ENCODE measurements at places on chromosomes 6 and 20.

DNA sequence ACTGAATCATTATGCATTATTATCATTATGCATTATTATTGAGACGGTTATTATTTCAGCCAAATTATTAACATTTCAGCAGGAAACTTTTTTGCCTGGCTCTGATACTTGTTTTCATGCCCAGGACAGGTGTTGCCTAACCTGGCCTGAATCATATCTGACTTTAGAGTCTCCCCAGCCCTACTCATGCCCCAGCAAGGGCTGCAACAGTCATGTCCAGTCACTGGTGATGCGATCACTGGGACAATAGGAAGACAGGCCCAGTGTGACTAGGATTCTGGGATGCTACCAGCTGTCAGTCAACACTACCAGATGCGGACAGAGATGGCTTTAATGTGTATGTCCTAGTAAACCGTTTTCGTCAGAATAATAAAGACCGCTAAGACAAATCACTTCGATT, 285.0 kb downstream of the KHDC1L start:
- no peak for DNase-seq

- DNase-seq, result no peak
These were observed 594.6 kb upstream of the FLRT3 start for GRCh38 chr20:14932040-14932439.

DNA sequence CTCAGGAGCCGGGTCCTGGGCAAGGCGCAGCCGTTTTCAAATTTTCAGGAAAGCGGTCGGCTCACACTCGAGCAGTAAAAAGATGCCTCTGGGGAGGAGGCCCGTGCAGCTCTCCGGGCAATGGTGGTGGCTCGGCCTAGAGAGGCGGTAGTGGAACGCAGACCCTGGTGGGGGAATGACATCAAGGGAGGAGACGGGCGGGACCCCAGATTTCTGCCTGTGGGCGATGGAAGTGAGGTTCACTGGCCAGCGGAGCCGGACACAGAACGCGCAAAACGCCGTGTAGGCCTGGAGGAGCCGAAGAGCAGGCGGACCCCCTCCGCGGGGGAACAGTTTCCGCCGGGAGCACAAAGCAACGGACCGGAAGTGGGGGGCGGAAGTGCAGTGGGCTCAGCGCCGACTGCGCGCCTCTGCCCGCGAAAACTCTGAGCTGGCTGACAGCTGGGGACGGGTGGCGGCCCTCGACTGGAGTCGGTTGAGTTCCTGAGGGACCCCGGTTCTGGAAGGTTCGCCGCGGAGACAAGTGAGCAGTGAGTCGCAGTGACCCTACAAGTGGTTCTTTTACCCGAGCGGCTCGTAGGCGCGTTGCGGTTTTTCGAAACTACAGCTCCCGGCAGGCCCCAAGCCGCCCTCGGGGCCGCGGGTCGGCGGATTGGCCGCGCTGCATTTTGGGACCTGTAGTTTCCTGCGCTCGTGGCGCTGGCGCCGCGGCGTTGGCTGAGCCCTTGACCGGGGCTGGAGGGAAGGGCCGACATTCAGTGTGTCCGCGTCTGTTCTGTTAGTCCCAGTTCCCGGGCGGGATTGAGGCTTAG, at the start of gene RTEL1:
Gene RTEL1, plus strand, starts transcription at position 376 of the 812 bp plus-strand sequence. CDS start 1,091 bp downstream, outside the sequence.
- DNase-seq, result peak; percentile 81

GRCh38 chr6:155077331-155077730, 82.2 kb downstream of the TIAM2 start:
- DNase-seq, result no peak

GRCh38 chr6:83413068-83413467, 17.8 kb downstream of the ME1 start:
- DNase-seq, result no peak

DNA sequence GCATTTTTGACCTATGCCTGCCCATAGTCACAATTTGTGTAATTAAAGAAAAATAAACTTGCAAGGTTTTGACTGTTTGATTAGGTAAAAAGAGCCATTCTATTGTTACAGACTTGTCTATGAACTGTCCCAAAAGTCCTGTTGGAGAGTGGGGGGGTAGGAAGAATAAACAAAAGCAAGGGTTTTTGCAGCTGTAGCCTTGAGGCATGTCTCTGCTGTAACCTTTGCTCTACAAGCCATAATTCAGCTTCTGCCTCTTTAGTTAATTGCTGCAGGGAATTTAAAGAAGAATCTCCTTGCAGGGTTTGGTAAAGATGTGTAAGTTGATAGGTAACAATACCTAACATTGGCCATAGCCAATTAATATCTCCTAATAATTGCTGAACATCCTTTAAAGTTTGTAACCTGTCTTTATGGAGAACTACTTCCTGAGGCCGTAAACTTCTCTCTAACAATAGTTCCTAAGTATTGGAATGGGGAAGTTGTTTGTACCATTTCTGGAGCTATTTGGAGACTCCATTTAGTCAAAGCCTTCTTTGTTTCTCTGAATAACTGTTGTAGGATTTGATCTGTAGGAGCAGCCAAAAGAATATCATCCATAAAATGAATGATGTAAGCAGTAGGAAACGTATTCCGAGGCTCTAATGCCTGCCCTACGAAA, 7.9 kb upstream of the ABHD12 start:
- no peak for DNase-seq

DNA sequence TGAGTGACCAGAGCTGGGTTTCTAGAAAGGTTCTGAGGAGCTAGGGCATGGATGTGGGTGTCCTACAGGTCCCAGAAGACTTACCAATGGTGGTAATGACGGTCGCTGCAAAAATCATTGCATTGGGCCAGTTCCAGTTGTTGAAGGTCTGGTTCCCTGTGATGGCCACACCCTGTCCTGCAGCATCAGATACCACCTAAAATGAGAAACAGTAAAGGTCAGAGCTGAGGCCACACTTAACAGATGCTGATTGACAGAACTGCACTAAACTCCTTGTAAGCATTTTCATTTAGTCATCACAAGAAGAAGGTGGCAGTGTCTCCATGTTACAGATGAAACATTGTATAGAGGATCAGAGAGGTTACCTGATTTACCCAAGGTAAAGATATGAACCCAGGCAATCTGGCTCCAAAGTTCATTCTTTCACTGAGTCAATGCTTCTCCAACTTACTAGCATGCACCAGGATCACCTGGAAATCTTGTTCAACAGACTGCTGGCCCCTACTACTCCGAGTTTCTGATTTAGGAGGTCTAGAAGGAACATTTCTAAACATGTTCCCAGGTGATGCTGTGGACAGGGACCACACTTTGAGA, 33.4 kb downstream of the KCNK5 start:
- DNase-seq, result no peak

GRCh38 chr6:32327103-32327502, 44.6 kb downstream of the TSBP1 start:
- DNase-seq, result no peak

DNA sequence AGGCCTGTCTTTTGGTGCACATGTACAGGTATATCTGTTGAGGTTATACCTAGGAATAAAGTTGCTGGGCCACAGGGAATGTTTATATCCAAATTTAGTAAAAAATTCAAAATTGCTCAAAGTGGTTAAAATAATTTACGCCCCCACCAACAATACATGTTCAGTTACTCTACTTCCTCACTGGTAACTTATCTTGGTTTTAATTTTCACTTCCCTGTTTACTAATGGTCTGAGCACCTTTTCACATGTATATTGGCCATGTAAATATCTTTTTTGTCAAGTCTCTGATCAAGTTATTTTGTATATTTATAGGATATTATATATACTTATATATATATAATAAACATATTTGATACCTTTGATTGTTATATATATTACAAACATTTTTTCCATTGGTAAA, 9.7 kb downstream of the PDE7B start:
- DNase-seq, result no peak

GRCh38 chr6:132333639-132334520, 67.4 kb downstream of the MOXD1 start:
- DNase-seq, result peak; percentile 89

DNA sequence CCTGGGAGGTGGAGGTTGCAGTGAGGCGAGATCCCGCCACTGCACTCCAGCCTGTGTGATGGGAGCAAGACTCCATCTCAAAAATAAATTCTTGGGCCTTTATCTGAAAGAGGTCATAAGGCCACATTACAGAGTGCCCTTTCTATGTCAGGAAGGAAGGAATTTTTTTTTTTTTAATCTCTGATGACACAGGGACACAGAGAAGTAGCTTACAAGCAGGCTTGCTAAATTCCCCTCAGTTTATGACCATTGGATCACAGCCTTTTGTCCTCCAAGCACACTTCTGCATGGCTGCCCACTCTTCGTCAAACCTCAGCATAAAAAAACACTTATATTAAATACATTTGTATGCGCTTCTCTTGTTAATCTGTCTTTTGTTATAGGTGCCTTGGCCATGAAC, 7.5 kb upstream of the IFNGR1 start:
- DNase-seq, result no peak

GRCh38 chr6:145305670-145306069, 429.6 kb downstream of the EPM2A start:
- no peak for DNase-seq

GRCh38 chr20:38730167-38730988, 6.1 kb downstream of the SLC32A1 start:
- DNase-seq, result no peak

- DNase-seq, result no peak
These were observed 5.5 kb downstream of the COL9A3 start for GRCh38 chr20:62822239-62822787.

GRCh38 chr6:109265530-109265929, 116.7 kb downstream of the CD164 start:
- no peak for DNase-seq

DNA sequence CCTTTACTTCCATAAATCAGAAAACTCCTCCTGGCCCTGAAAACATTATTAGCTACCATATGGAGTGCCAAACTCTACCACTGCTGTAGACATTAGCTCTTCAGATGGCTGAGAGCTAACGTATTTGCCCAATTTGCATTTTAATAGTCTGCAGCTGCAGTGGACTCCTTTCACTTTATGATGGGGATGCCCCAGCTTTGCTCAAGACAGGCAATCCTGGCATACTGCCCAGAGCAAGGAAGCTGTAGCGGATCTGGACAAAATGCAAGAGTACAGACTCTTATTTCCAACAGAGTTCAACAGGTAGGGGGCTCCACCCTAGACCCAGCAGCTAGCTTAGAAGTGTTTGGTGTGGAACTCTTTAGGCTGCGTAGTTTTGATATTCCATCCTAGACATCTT, 246.7 kb downstream of the FOXC1 start:
- peak; percentile 50 for DNase-seq

DNA sequence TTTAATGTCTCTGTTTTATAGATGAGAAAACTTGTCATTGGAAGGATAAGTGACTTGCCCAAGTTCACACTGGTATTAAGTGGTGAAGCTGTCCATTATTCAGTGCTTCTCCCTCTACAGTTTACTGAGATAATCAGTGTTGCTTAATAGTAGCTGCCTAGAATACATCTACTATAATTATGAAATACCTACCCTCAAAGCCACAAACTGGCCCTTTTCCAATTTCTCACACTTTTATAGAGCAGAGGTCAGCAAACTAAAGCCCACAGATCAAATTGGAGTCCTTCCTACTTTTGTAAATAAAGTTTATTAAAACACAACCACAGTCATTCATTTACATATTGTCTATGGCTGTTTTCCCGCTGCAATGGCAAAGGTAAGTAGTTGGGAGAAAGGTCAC, 73.5 kb downstream of the EYS start:
- no peak for DNase-seq

DNA sequence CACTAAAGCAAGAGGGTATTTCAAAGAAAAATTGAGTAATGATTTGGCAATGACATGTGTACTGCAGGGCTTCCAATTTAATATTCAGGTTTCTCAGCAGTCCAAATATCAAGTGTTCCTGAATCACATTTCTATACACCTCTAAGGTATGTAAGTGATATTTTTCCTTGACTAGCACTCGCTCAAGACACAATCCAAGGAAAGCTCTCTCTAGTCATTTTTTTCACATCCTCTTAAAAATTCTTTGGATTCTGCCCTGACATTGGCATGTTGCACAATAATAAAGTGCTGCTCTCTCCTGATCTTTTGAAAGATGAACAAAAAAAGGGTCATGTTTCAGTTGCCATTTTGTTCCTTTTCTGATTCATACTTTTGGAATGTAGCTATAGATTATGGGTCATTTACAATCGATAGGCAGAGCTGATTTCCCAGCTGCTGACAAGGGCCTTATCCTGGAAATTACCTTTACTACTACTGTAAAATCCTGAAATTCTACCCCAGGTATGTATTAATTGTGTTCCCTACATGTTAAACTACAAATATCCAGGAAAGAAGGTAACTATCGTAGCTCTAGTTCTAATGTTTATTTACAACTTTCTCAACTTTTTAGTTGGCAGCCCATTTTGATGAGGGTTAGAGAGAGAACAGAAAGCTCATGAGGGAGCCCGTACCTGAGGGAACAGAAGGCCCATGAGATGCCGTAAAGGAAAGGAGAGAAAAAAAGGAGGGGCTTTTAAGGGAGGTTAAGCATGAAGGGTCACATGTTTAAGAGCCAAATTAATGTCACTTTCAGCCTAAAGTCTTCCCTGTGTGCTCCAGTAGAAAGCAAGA, 22.2 kb upstream of the ADGRG6 start:
- DNase-seq, result peak; percentile 26

- DNase-seq, result no peak
These were observed 283.0 kb upstream of the NOX3 start for GRCh38 chr6:155738602-155739105.

DNA sequence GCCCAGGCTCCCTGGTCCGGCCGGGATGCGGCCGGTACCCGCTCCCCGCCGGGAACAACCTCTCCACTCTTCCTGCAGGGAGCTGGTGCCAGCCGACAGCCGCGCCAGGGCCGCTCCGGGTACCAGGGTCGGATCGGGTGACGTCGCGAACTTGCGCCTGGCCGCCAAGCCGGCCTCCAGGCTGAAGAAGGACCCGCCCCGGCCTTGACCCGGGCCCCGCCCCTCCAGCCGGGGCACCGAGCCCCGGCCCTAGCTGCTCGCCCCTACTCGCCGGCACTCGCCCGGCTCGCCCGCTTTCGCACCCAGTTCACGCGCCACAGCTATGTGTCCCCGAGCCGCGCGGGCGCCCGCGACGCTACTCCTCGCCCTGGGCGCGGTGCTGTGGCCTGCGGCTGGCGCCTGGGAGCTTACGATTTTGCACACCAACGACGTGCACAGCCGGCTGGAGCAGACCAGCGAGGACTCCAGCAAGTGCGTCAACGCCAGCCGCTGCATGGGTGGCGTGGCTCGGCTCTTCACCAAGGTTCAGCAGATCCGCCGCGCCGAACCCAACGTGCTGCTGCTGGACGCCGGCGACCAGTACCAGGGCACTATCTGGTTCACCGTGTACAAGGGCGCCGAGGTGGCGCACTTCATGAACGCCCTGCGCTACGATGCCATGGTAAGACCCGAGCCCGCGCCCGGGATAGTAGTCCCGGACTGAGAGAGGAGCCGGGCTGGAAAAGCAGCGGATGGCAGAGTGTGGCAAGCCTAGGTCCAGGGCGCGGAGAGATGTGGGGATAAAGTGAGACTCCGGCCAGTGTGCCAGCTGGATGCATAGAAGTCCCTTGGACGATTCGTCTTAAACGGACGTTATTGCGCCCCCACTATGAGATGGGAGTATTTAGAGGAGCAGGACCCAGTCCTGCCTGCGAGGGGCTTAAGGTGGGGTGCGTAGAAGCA, at the start of gene NT5E:
Gene NT5E, plus strand, starts transcription at position 266 of the 942 bp plus-strand sequence. Its CDS starts 57 bp downstream, at position 323.
- no peak for DNase-seq

DNA sequence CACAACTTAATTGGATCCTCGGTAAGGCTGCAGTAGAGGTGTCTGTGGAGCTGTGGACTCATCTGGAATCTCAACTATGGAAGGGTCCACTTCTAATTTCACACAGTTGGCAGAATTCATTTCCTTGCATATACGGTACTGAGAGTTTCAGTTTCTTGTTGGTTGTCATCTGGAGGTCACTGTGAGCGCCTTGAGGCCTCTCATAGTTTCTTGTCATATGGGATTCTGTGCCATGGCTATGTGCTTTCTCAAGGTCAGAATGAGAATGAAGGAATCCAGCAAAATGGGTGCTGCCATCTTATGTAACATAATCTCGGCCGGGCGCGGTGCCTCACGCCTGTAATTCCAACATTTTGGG, 298.2 kb downstream of the DOK5 start:
- no peak for DNase-seq

Data from GM04504 (cell line).